Smooth muscle cell of the brain vasculature (primary cell): ENCODE measurements at places on chromosomes 2 and 18.

DNA sequence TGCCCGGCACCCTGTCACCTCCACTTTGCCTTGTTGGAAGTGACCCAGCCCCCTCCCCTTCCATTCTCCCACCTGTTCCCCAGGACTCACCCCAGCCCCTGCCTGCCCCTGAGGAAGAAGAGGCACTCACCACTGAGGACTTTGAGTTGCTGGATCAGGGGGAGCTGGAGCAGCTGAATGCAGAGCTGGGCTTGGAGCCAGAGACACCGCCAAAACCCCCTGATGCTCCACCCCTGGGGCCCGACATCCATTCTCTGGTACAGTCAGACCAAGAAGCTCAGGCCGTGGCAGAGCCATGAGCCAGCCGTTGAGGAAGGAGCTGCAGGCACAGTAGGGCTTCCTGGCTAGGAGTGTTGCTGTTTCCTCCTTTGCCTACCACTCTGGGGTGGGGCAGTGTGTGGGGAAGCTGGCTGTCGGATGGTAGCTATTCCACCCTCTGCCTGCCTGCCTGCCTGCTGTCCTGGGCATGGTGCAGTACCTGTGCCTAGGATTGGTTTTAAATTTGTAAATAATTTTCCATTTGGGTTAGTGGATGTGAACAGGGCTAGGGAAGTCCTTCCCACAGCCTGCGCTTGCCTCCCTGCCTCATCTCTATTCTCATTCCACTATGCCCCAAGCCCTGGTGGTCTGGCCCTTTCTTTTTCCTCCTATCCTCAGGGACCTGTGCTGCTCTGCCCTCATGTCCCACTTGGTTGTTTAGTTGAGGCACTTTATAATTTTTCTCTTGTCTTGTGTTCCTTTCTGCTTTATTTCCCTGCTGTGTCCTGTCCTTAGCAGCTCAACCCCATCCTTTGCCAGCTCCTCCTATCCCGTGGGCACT, 4.5 kb downstream of the RETREG2 start:
- DNase-seq: no peak

DNA sequence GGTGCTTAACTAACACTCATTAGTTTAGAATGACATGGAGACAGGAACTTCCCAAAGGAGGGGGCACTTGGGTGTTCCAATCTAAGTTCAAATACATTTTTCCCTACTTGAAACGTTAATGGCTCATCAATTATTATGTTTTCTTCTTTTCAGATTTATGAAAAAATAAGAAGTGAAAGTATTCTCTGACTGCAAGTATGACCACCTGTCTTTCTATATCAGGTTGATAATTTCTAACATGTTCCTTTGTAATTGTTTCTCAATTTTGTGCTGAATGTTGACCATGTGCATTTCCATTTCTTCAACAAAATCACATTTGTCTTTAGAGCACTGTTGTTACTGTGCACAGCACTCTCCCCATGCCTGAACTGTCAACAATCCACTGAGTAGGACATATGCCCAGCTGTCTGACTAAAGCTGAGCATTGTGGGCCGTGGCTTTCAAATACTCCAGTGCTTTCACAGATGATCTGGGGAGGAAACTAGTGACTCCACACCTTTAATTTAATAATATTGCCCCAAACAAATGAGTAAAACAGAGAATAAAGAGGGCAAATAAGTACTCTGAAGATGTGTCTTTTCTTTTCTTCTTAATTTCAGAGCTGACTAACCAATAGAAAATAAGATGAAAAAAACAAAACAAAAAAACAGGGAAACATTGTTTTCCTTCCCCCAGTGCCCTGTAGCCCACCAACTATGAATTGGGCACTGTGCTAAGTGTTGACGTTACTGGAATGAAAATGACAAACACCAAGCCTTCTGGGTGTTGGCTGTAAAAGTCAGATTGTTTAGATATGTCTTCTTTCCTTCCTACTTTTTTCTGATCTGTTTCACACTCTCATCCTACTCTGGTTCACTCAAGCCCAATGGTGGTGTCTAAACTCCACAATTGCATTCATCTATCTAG, 16.0 kb downstream of the LANCL1 start:
- DNase-seq: no peak

DNA sequence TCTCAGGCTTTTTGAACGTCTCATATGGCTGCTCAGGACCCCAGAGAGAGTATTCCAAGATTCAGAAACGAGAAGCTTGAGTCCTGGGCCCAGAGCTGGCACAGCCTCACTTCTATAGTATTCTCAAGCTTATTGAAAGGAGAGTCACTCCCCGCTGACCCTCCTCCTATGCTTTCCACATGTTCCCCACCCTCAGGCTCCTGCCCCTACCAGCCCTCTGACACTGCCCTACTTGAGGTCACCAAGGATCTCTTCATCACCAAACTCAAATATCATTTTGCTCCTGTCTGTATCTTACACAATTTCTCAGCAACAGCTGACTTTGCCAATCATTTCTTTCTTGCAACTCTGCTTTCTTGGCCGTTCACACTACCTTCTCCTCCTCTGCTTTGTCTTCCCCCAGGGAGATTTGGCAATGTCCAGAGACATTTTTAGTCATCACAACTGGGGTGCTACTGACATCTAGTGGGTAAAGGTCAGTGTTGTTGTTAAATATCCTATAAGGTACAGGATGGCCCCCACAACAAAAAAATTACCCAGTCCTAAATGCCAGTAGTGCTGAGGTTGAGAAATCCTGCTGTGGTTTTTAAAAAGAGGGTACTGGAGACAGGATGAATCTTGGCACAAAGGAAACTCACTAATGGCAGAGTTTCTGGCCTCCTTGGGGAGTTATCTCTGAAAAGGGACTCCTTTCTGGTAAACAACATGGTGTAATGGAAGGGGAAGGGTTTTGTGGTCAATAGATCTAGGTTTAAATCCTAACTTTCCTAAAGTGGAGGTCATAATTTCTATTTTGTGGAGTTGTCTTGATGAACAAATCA, 26.9 kb upstream of the INSIG2 start:
- no peak for DNase-seq

DNA sequence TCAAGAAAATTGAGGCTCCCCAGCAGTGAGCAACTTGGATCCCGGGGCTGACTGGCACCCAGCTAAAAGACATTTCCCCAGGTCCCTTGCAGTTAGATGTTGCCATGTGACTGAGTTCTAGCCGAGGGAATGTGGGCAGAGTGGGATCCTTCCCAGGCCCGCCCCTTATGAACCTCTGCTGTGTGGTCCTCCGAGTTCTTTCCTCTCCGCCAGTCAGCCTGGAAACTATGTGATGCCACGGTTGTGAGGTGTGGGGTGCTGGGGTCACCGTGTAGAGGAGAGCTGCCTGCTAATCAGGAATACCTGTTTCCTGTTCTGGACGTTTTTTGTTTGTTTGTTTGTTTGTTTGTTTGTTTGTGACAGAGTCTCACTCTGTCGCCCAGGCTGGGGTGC, 45.5 kb downstream of the TMEM37 start:
- no peak for DNase-seq

DNA sequence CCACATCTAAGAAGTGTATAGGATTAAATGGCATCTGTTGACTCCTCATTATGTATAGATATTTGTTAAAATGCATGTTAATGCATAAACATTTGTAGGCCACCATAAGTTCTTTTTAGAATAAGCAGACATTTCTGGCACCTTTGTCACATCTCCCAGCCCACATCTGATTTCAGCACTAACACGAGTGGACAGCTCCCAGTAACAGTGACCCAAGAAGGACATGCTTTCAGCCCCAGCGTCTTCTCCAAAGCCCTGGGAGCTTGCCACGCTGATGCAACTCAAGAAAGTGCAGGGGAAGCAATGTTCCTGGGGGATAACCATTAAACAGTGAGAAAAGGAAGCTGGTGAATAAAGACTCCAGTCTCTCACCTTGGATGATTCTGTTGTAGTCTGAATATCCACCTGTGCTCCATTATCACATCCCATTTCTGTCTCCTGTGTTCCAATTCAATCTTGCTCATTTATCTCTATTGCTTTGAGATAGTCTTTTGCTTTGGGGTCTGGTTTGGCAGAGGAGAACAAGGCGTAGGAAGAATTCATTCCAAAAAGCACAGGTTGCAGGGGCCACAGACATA, 182.6 kb upstream of the THSD7B start:
- DNase-seq: no peak

DNA sequence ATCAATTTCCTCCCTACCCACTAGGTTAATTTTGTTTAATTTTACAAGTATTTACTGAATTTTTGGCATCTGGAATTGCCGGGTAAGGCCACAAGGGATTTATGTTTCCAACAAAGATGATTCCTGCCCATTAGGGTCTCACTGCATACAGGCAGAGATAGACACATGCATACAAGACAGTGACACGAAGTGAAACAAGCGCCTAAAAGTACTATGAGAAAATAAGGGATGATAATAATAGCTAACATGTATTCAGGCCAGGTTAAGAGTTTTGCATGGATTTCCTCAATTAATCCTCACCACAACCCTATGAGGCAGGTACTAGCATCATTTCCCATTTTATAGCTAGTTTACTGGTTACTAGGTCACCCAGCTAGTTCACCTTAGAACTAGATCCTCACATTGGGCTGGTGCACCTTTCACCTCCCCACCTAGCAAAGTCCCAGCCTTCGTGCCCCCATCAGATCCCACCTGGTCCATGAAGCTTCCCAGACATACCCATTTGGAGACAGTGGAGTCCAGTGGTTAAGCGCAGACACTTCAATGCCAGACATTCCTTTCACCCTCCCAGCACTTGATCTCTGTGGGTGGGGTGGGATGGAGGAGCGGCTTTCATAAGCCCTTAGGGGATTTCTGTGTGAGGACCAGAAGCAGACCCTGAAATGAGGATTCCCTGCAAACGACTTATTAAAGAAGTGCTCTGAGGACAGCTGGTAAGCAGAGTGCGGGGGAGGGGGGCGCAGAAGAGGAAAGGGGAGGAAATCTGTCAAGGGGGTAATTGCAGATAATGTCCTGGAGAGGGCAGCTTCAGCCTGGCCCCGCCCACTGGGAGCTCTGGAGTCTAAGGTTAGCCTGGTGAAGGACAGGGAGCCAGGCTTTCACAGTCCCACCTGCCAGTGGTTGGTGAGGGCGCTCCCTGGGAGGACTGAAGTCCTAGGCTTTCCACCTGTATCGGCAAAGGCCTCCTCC, 5.8 kb upstream of the DGUOK start:
- no peak for DNase-seq

GRCh38 chr2:109440499-109441156, 173.1 kb downstream of the SEPTIN10 start:
- no peak for DNase-seq

GRCh38 chr18:76371301-76372203, 123.5 kb downstream of the ZNF516 start:
- DNase-seq: no peak

GRCh38 chr2:118738524-118739308, 108.7 kb downstream of the EN1 start:
- peak; percentile 72 for DNase-seq

- no peak for DNase-seq
Observed at GRCh38 chr2:95379371-95379831, 23.1 kb upstream of the FAHD2A start.

GRCh38 chr2:104025295-104025694, 828.6 kb upstream of the POU3F3 start:
- DNase-seq: no peak

DNA sequence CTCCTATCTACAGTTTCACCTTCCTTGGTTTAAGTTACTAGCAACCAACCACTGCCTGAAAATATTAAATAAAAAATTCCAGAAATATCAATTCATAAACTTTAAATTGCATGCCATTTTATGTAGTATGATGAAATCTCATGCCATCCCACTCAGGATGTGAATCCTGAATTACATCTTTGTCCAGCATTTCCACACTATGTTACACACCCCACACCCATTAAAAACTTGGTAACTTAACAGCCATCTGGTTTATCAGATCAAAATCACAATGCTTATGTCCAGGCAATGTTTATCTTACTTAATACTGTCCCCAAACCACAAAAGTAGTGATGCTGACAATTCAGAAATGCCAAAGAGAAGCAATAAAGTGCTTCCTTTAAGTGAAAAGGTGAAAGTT, 21.6 kb downstream of the CUL3 start:
- DNase-seq: no peak

DNA sequence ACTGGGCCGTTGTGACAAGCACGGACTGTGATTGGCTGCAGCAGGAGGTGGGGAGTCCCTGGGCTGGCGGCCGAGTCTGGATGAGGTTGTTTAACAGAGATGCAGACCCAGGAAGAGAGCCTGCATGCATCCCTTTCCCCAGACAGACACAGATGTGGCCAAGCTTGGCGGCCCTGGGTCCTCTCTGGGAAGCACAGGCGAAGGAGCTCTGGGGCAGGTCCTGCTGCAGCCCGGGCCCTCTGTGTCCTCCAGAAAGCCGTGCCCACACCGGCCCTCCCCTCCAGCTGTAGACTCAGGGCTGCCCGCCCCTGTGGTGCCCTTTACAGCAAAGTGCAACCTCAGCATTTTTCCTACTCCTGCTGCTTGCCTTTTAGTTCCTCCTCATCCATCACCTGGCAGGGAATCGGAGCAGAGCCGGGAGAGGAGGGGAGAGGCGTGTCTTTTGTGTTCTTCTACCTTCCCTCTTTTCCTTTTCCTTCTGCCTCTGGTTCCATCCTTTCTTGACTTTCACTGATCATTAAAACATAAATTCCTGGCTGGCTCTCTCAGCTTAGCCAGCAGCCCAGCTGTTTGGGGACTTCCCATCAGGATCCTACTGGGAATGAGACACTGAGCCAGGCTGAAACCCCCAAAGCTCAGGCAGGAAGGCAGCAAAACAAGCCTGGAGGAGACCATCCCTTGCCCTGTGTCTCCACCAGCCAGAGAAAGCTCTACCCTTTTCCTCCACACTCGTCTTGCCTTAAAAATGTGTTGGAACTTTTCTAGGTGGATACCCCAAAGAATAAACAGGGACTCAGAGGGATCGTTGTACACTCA, 75.0 kb downstream of the CTIF start:
- DNase-seq: no peak

DNA sequence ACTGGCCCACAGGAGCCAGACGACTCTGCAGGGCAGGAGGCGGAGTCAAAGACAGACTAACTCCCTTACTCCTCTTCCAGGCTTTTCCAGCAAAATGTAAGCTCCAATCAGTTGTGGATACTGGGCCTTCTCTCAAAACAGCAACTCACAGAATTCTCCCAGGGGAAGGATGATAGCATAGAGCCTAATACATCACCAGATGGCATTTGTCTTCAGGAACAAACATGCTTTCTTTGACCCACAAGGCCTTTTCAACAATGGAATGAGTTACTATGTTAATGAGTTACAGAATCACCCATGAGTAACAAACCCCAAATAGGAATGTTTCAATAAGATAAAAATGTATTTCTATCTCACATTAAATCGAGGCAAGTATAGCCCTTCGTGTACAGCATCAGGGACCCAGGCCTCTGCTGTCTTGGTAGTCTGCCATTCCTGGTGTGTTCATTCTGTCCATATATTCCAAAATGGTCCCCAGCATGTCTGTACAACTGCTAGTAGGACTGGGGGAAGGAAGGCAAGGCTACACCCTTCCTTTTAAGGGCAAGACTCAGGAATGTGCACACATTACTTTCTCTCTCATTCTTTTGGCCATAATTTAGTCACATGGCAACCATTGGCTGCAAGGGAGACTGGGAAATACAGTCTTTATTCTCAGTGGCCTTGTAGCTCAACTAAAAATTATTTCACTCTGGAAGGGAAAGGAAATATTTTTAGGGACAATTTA, 76.4 kb downstream of the BOD1L2 start:
- no peak for DNase-seq

- no peak for DNase-seq
Observed at GRCh38 chr2:37896319-37896718, 28.8 kb upstream of the RMDN2 start.
